ENCODE measurements at places on chromosomes 16 and 17.

GRCh38 chr16:51392521-51393187 is 241.6 kb upstream of the SALL1 start:
- DNase-seq, result no peak

- DNase-seq, result no peak
Observed at GRCh38 chr17:16438173-16438556, 22.8 kb downstream of the TRPV2 start.

- DNase-seq, result no peak
Observed at GRCh38 chr16:51757505-51757904, 606.4 kb upstream of the SALL1 start.

DNA sequence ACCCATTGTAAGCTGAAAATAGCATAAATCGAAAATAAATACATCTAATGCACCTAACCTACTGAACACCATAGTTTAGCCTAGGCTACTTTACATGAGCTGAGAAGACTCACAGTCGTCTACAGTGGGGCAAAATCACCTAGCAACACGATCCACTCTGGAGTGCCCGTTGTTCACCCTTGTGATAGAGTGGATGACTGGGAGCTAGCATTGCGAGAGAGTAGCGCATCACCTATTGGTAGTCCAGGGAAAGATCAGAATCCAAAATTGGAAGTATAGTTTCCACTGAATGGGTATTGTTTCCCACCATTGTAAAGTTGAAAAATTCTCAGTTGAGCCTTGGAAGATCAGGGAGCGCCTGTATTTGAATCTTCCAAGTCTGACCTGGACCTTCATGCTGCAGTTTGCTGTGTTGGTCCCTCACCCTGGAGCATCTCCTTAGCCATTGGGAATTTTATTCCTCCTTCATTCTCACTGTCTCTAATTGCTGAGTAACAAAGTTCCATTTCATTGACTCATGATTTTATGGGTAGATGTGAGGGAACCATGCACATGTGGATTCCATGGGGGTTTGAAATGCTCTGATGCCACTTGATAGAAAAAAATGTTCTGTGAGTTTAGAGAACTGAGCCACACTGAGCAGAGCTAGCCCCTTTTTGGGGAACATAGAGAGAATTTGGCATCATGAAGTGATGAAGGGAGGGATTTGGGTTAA is 19.6 kb downstream of the AKAP1 start:
- no peak for DNase-seq

DNA sequence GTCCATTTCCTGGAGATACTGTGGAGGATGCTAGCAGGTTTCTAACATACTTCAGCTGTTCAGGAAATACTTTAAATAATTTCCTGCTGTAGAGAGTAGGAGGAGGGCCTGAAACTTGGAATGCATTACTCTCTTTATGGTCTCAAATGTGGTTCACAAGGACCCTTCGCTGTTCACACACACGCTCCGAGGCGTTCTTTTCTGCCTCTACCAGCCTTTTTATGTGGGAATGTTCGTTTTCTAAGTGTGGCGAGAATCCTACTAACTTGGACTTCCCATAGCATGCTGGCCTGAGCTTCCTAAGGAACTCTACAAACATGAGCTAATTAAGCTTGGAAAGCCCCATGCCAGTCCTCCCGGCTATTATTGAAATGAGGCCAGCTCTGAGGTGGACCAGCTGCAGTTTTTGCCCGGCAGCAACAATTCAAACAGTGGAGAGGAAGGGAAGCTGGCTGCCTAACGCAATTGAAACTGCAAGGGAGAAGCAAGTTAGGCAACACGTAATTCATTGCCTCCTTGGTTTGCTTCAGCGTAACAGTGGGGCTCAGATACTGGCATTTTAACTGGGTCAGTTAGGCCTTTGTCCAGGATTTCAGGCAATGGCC is 18.9 kb downstream of the KPNA2 start:
- no peak for DNase-seq

- DNase-seq, result no peak
Observed at GRCh38 chr17:63543822-63544420, 6.4 kb upstream of the DCAF7 start.

DNA sequence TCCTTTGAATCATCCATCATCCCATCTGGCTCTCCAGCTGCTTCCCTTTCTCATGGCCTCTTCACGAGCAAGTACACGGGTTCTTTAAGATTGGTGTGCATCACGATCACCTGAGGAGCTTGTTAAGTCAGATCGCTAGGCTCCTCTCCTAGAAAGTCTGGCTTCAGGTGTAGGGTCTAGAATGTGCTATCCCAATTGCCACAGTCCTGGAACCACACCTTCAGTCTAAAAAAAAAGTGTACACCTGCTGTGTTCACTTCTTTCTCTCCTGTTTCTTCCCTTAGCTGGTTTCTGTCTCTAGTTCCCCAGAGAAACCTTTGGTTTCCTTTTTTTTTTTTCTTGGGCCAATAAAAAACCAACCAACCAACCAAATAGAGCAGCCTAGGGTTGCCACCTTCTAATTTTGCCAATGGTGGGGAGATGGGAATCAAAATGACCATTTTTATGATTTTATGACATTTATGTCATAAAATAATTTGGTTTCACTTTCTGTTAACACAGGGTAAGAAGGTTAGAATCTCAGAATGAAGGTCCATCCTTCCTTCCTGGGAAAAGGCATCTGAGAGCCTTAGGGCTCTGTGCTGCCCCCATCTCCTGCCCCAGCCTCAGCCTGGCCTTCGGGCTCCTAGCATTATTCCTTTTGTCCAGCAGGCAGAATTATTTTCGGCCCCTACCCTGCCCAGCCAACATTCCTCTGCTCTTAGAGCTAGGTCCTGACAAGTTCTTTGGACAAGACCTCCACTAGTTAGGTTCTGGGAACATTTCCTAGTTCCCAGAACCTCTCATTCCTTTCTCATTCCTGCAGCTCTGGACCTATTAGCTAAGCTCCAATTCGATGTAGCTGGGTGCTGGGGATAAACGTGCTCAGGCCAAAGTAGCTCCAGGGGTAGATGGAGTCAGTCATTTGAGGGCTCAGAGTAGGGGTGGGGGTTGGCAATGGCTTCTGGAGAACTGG is 1.9 kb upstream of the GGT6 start:
- DNase-seq, result peak; percentile 60

DNA sequence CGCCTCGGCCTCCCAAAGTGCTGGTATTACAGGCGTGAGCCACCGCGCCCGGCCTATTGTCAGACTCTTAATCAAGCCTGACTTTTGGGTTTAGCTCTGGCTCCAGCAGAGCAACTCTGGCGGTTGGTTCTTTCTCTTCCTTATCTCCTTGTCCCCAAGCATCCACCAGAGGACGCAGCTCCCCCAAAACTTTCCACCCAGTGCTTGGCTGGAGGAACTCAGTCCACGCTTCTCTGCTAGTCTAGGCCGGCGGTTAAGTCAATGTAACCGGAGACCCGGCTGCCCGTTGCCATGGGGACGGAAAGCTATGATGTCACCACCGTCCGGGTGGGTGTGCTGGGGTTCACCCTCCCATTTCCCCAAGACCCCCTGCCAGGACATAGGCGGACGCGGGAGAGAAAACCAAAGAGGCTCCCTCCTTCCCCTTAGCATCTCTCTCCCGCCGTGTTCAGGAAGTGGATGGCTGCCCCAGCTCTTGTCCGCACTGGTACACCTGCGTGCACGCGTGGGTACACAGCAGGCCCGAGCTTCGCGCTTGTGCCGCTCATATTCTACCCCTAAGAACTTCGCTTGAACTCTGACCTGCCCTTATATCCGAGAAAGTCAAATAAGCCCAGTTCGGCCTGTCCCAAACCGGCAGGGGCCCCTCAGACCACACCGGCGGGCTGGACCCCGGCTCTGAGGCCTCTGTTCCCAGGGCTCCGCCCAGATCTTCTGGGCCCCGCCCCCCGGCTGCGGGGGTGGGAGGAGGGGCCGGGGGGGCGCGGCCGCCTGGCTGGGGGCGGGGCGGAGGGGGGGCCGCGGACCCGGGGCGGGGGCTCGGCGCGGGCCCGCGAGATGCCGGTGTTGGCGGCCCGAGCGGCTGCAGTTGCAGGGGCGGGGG is at the start of gene RND2:
TSS of gene RND2 (plus strand) at position 825 of the 883 bp plus-strand sequence. CDS start 117 bp downstream, outside the sequence.
- DNase-seq, result peak; percentile 88

DNA sequence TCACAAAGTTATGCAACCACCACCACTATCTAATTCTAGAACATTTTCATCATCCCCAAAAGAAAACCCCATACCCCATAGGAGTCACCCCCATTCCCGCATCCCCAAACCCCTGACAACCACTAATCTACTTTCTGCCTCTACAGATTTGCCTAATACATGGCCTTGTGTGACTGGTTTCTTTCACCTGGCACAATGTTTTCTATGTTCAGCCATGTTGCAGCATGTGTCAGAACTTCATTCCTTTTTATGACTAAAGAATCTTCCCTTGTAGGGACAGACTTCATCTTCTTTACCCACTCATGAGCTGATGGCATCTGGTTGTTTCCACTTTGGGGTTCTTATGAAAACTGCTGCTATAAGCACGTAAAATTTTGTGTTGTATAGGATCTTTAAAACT is 34.6 kb downstream of the CYTH1 start:
- DNase-seq, result no peak

- DNase-seq, result no peak
Observed at GRCh38 chr17:49358641-49359247, 3.3 kb downstream of the ZNF652 start.

GRCh38 chr16:57725151-57725550 is 10.4 kb upstream of the KATNB1 start:
- no peak for DNase-seq

DNA sequence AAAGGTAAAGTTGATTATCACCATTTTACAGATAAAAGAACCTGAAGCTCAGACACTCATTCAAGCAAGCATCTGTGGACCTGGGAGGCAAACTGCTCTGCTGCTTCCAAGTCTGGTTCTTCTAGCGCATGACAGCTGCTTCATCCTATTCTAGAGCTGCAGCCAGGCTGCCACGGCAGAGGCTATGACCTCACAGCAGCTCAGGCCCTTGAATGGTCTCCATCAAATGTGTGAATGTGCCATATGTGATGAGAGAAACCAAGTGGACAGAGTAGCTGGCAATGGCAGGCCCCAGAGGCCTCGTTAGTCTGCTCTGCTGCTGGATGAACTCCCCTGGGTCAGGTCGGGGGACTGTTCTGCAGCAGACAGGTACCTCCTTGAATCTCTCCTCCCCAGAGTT is 30.7 kb upstream of the FOXJ1 start:
- DNase-seq, result peak; percentile 14

DNA sequence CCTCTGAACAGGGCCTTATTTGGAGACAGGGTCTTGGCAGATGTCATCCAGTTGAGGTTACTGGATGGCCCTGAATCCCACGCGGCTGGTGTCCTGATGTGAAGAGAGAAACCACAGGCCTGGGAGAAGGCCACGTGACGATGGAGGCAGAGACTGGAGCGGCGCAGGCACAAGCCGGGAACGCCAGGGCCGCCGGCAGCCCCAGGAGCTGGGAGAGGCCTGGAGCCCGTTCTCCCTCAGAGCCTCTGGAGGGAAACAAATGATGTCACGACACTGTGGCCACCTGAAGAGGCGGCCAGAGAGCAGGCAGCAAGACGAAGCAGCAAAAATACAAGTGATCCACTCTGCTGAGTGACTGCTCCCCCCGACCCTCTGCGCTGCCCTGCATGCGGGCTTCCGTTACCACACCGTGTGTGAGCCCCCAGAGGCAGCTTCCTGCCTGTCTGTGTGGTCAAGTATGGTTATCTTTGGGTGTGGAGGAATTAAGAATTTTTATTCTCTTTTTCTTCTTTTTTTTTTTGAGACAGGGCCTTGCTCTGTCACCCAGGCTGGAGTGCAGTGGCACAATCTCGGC is 11.6 kb downstream of the CD7 start:
- DNase-seq, result no peak

- peak; percentile 79 for DNase-seq
Observed at GRCh38 chr17:82030470-82031302, 792 bp upstream of the RAC3 start.

GRCh38 chr16:24198807-24199533 is 57.2 kb upstream of the CACNG3 start:
- DNase-seq, result no peak

DNA sequence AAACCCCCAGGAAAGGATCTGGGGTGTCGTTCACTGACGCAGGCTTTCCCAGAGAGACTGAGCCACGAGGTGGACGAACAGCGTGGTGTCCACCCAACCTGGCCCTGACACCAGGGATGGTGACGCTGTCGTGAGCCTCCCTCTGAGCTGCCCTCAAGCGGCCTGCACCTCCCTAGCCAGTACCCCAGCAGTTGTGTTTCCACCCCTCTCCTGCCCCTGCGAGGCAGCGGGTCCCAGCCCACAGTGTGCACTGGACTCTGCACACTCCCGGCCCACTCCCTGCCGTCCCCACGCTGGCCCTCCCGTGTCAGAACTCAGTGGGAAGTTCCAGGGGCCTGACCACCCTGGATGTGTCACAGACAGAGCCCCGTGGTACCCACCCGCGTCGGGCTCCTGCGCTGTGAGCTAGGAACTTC is 39.8 kb downstream of the CBFA2T3 start:
- DNase-seq, result no peak

- DNase-seq, result no peak
Observed at GRCh38 chr17:63439687-63440086, 6.4 kb downstream of the CYB561 start.

- no peak for DNase-seq
Observed at GRCh38 chr16:79104567-79104966, 496.0 kb downstream of the MAF start.

- no peak for DNase-seq
Observed at GRCh38 chr16:57003439-57004386, 14.4 kb downstream of the NLRC5 start.

DNA sequence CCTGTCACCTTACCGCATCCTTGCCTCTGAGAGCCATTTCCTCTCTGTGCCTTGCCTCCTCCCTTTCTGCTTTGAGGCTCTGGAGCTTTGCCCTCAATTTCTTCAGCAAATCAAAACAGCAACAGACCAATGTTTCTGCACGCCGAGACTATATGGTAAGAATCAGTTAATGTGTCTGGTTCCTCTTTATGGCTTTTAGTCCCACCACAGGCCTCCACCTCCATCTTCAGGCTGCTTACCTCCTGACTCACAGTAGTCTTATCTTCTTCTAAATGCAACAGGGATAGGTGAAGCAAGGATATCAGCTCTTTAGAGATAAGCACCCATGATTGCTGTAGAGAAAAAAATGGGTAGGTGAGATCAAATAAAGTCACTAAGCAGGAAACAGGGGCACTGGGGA is 9.2 kb upstream of the ALDOC start:
- no peak for DNase-seq

- peak; percentile 84 for DNase-seq
Observed at GRCh38 chr16:49858200-49859124, 2.5 kb upstream of the ZNF423 start.
